Occipital lobe (tissue), 3 donors: ENCODE measurements at places on chromosomes 2 and 18.
A peak's percentile ranks its signal among the peaks of the same experiment; 100 is the strongest.

GRCh38 chr2:174760845-174761473, 3.3 kb downstream of the CHRNA1 start:
- DNase-seq: no peak

- DNase-seq: no peak
Observed at GRCh38 chr2:11534746-11535484, 1.1 kb downstream of the GREB1 start.

DNA sequence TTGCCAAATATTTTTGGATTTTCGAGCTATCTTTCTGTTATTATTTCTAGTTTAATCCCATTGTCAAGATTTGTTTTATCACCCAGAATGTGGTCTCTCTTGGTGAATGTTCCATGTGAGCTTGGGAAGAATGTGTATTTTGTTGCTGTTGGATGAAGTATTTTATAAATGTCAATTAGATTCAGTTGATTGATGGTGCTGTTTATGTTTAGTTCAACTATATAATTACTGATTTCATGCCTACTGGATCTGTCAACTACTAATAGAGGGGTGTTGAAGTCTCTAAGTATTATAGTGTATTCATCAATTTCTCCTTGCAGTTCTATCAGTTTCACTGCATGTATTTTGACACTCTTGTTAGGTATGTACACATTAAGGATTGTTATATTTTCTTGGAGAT, 34.7 kb upstream of the RMND5A start:
- no peak for DNase-seq

DNA sequence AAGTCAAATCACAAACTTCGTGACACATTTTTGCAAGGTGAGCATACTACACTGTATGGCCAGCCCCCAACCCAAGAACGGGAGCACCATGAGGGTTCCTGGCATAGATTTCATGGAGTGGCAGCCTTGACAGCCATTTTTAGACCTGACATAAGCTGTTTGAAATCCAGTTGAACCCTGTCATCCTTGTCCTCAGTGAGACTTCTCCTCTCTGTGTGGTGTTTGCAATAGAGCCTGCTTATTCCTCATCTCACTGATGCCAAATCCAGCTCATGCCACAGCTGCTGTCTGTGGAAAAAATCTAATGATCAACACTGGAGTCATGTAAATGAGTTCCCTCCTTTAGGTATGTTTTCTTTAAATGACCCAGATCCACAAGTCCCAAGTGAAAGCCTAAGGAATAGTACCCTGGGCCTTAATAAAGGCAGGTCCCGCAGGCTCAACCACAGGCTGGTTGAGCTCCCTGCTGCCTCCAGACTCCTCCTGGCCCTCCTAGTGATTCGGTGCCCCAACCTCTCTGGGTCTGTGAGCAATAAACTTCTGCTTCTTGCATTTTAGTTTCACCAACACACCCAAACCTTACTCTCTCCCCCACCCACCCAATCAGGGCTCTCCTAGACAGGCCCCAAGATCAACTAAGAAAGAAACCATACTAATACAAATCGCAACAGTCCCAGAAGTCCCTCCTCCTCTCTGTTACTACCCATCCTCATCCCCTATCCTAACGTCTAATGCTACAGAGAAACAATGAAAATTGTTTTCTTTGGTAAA, 8.4 kb upstream of the CREG2 start:
- DNase-seq: no peak

DNA sequence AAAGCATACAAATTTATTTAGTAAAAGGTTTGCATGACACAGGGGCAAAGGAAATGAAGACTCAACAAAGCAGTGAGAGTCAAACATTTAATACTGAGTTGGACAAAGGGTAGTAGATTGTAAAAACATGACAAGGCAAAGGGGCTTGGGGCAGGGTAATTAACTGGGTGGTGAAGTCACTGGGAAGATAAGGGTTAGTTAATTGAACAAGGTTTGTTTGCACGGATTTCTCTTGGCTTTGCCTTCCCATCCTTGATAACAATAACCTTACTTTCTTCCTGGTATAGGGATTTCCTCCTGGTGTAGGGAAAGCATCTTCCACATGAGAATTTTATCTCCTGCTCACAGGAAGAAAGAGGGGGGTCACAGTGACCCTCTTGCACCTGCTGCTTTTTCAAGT, 26.8 kb upstream of the RTTN start:
- no peak for DNase-seq

GRCh38 chr2:119678021-119678656, 862 bp upstream of the TMEM177 start:
- DNase-seq: no peak

- DNase-seq: no peak
Observed at GRCh38 chr18:45049578-45050319, 369.1 kb downstream of the SETBP1 start.

- DNase-seq: no peak
Observed at GRCh38 chr2:176122052-176122682, 352 bp upstream of the HOXD9 start.

- DNase-seq: no peak
Observed at GRCh38 chr18:69898241-69898861, 49.3 kb downstream of the CD226 start.

DNA sequence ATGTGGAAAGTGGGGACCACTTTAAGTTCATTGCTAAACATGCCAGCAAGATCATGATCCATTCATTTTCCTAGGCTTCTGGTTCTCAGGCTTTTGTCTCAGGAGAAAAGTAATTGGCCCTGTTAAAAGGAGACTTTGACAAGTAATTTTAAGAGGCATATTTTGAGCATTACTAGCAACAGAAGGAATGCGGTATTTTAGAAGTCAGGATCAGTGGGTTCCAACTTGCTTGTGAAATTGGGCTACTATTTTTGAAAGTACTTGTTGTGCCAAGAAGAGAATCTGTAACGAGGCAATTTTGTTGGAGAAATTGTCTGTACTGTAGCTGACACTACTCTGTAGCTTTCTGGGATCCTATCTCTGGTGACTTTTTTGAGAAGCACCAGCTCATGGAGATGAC, 59.4 kb downstream of the CERS6 start:
- DNase-seq: no peak

- DNase-seq: no peak
Observed at GRCh38 chr2:116877274-116877673, 937.2 kb upstream of the DDX18 start.

DNA sequence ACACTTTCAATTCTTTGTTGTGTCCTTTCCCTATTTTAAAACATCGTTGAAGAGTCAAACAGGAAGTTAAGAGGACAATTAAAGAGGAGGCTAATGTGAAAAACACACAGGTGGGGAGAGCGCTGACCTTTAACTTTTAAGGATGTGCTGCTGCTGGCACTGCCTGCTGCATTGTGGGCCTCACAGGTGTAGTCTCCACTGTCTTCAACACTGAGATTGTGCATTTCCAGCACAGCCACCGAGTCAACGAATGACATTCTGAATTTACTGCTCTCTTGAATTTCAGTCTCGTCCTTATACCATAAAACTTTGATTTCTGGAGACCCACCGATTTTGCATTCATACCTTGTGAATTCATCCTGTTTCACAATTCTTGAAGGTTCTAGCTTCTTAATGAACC, 91.9 kb downstream of the TTN start:
- no peak for DNase-seq

DNA sequence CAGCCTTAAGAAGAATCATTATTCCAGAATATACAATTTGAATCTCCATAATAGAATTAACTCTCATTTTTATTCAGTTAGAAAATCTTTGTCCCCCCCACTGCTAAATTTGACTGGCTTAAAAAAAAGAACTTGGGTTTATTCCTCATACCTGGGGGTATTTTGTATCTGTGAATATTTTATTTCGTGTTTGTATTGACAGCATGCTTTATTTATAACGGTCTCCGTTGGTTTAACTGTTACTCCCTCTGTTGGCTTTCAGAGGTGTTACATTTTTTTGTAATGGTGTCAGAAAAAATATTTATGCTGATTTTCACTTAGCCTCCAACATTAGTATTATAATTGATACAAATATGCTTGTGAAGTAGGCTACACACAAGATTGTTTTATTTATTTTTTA, 109.1 kb downstream of the HAUS1 start:
- no peak for DNase-seq

- no peak for DNase-seq
Observed at GRCh38 chr2:162243294-162243693, at the start of gene FAP. Gene FAP, minus strand, starts transcription at chr2:162243445. Its CDS starts 118 bp downstream, at chr2:162243327.

- no peak for DNase-seq
Observed at GRCh38 chr18:10851824-10852319, 297.5 kb downstream of the PIEZO2 start.

DNA sequence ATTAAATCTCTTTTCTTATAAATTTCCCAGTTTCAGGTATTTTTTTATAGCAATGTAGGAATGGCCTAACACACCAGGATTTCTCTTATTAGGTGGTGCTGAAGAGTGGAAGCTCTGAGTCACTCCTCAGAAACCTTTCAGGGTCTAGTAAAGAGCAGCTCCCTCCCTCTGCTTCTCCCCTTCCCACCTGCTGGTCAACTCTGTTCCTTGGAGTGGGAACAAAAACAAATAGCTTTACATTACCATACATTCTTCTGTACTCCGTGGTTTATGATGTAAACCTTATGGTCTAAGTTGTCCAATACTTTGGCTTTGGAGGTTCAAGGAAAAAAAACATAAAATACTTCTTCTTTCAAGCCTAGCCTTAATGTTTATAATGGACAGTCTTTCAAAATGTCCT, 2.7 kb upstream of the IL1R1 start:
- no peak for DNase-seq

DNA sequence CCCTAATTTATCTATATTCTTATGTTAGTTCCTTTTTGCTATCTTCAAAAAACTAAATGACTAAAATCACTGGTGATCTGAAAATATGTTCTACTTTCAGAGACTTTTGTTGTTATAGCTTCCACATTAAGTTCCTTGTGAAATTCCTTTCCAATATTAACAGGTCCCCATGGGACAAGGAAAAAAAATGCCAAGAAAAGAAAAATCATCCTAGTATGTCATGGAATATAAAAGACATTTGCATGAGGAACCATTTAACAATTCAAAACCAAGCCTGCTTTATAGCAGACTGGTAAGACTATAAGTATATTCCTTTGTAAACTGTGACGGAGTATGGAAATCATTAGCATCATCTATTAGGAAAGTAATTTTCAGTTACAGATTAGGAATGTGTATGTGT, 48.1 kb downstream of the COBLL1 start:
- DNase-seq: no peak

GRCh38 chr2:45210462-45211195, 201.4 kb upstream of the SIX2 start:
- DNase-seq: no peak

GRCh38 chr2:143371616-143372015, 242.4 kb downstream of the ARHGAP15 start:
- no peak for DNase-seq

GRCh38 chr18:58046093-58046793, 2.2 kb downstream of the NEDD4L start:
- DNase-seq: no peak

- DNase-seq: no peak
Observed at GRCh38 chr18:51211552-51211951, 14.1 kb upstream of the MEX3C start.

DNA sequence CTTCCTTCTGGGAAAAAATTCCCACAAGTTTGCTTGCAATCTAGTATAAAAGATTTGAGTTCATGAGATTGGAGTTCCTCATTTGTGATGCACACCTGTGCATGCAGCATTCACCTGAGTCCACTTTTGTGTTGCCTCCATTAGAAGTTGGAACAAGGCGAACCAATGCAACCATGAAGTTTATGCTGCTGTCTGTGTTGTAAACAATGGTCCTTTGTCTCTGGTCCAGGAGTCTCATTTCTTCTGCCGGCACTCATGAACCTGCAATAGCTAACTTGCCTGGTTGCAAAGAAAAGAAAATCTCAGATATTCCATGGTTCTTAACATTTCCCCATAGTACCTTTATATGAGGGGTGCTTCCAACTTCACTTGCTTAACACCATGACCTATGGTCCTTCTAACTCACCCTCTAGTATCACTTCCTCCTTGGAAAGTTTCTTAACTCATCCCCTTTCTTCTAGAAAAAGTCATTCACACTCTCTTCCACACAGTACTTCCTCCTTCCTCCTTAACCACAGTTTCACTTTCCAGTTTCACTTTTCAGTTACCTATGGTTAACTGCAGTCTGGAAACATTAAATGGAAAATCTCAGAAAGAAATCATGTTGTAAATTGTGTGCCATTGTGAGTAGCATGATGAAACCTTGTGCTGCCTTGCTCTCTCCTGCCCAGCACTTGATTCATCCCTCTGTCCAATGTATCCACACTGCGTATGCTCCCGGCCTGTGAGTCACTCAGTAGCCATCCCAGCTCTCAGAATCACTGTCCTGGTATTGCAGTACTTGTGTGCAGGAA, 128.8 kb upstream of the TRIB2 start:
- DNase-seq: no peak

DNA sequence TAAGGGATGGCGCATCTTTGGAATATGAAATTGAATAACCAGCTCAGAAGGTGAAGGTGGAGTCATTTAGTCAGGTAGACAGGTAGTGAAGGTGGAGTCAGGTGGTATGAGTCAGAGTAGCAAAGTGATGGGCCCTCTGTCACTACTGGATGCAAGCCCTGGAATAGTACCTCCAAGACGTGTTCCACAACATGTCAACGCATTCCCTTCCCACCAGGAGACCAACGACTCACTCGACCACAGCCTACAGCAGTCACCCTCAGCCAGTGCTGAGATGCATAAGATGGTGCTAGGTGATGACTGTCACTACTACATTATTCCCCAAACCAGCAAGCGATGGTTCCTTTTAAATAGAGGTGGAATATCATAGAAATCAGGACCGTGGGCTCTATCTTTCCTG, 6.8 kb downstream of the CPLX4 start:
- no peak for DNase-seq

- no peak for DNase-seq
Observed at GRCh38 chr2:20438334-20439192, 8.3 kb upstream of the RHOB start.

GRCh38 chr2:105329561-105330495, at the start of gene TGFBRAP1:
Gene TGFBRAP1, minus strand, starts transcription at chr2:105329735. Its CDS starts 21,434 bp downstream, at chr2:105308301.
- peak; percentile 46 for DNase-seq

GRCh38 chr2:8592736-8593135, 89.1 kb upstream of the ID2 start:
- no peak for DNase-seq

GRCh38 chr2:157122776-157123175, 134.7 kb upstream of the GALNT5 start:
- DNase-seq: no peak

GRCh38 chr18:23538870-23539269, 35.6 kb downstream of the RMC1 start:
- DNase-seq: no peak

DNA sequence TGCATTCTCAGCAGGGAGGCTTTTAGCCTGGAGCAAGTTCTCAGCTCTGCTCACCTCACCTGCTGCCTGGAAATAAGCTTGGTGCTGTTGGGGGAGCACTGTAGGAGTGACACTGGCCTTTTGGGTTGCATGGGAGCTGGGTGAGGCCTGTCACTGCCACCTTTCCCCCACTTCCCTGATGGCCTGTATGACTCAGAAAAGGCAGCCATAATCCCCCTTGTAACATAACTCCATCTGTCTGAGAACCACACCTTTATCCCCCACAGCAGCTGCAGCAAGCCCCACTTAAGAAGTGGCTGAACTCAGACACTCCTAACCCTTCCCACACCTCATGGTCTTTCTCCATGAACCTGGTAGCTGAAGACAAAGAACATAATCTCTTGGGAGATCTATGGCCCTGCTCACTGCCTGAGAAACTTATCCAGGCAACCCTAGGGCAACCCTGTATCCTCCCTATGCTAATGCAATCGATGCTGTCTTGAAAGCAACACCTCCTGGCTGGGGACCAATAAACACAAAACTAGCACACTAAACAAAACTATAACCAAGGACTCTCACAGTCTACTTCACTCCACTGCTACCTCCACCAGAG, 258.9 kb upstream of the OSR1 start:
- DNase-seq: no peak
